ENCODE measurements at places on chromosomes 7 and 10.

DNA sequence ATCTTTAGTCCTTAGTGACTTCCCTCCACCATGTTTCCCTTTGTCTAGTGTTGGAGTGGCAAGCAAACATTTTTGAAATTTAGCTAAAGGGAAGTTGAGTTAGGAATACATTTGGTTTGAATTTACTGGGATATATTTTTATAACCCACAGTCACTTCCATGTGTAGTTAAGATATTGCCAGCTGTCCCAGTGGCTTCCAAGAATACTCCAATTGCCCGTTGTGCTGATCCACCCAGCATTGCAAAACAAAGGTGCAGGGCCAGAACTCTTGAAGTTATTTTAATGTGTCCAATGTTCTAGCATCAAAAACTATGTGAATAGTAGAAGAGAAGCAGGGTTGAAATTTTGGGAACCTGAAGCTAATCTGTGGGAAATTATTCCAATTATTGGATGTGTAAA lies 2.5 kb upstream of the P4HA1 start:
- no peak for DNase-seq

DNA sequence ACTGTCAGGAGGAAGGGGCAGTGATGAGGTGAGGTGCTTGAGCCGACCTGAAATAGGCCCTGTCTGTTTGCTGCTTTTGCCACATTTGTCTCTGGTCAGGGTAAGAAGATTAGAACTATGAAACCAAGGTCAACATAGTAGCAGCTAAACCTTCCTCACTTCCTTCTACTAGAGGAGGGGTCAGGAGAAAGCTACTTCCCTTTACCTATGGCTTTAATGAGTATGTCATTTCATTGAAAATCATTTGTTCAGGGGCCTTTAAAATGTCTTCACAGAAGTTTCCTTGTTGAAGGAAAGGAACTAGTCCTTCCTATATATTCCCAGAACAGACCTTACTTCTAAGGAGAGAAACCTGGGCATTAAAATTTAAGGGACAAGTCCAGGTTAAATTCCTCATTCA lies 19.0 kb downstream of the HYAL4 start:
- DNase-seq, result no peak

GRCh38 chr10:113454341-113455061 lies 98.4 kb upstream of the HABP2 start:
- no peak for DNase-seq

DNA sequence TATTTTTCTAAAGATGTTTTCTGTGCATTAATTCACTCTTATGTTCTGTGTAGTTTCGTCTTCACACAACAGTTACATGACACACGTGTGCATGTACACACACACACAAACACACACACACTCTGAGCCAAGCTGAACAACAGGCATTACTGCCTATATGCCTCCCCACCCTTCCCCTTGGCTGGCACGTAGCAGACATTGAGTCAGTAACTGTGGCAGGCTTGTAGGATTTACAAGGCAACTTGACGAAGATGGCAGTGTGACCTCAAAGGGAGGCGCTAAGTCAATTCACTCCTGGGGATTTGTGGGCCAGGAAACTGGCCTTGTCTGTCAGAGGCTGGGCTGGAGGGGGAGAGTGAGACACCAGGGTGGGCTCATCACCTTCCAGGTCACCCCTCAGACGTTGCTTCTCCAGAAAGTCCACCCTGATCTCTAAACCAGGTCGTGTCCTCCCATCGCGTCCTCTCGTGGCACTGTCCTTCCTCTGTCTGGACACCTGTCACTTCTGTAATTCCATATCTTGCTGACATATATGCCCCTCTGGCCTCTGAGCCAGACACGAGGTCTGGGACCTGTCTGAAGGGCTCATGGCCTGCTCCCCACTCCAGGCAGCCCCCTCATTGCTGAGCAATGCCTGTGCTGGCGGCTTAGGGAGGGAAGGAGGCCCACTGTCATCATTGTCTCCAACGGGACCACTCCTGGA lies 41.1 kb upstream of the INPP5A start:
- no peak for DNase-seq

DNA sequence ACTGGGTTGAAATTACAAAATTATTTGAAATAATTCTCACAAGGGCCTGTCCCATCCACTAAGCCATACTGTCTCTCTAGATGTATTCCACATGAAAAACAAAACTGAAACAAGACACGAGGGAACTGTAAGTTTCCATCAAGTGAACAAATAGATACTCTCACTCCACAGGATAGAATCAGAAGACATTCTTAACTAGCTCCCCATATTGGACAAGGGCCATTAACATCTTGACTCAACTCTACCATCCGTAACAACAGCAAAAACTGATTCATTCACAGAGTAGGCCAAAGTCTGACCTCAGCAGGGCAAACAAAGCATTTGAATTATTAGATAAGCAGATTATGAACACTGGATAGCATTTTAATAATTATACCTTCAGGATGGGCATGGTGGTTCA lies 29.1 kb downstream of the UBE2H start:
- no peak for DNase-seq

DNA sequence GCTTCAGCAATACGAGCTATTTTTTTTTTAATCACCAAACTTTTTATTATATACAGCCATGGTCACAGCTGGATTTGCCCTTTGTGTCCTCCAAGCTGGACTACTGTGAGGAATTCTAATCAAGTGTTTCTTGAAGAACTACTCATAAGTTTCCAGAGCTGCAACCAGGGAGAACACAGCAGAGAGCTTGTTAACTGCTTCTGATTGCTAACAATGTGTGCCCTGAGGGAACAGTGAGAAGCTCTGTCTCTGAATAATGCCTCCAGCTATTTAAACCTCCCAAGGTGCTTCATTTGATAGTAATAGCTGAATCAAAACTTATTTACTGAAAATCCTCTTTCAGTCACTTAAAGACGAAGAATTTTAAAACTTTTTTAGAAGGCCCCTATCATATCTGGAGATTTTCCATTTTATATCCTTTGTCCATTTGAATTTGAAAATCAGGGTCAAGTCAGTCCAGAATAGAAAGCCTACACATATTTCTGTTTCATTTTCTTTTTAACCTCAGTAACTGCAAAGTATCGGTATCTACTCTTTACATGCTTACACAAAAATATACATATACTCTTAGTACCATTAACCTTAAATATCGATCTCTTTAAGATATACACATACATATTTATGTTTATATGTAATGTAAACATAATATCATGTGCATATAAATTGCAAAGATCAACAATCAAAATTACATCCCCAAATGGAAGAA lies 1024.2 kb downstream of the GRM8 start:
- DNase-seq, result no peak

GRCh38 chr10:16777473-16778370 lies 39.5 kb downstream of the RSU1 start:
- DNase-seq, result peak; percentile 27

GRCh38 chr10:48934672-48935501 lies 4.8 kb downstream of the LRRC18 start:
- DNase-seq, result no peak

DNA sequence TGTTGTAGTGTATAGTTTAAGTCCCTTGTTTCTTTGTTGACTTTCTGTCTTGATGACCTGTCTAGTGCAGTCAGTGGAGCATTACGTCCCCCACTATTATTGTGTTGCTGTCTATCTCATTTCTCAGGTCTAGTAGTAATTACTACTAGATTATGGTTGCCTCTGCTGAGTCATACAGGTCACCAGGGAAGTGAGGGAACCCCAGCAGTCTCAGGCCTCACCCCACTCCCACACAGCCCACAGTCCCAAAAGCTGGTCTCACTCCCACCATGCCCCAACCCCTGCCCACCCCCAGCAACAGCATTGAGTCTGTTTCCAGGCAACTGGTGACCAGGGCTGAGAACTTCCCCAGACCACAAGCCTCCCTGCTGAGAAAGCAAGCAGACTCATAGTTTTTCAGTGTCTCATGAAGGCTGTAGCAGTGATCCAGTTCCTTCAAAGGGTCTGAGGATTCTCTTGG lies 88.0 kb downstream of the PLXDC2 start:
- DNase-seq, result no peak

- peak; percentile 67 for DNase-seq
Measured at GRCh38 chr7:38318803-38319416, 45.5 kb upstream of the TARP start.

GRCh38 chr10:31959461-31960173 lies 31.0 kb upstream of the ARHGAP12 start:
- no peak for DNase-seq

DNA sequence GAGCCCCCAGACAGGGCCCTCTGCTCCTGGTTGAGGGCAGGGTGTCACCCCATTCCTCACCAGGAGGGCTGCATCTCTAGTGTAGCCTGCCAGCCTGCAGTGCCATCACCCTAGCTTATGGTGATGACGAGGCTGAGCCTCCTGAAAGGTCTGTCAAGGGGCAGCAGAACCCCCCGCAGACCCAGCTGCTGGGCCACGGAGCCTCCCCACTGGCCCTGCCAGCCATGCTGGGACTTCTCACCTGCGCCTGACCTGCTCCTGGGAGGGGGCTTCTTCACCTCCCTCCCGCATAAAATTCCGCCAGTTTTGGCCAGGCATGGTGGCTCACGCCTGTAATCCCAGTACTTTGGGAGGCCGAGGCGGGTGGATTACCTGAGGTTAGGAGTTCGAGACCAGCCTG lies 40.4 kb upstream of the RASGEF1A start:
- DNase-seq, result no peak

GRCh38 chr7:121369462-121369861 lies 26.6 kb downstream of the FAM3C start:
- no peak for DNase-seq

GRCh38 chr10:7123774-7124173 lies 287.1 kb downstream of the SFMBT2 start:
- DNase-seq, result no peak

DNA sequence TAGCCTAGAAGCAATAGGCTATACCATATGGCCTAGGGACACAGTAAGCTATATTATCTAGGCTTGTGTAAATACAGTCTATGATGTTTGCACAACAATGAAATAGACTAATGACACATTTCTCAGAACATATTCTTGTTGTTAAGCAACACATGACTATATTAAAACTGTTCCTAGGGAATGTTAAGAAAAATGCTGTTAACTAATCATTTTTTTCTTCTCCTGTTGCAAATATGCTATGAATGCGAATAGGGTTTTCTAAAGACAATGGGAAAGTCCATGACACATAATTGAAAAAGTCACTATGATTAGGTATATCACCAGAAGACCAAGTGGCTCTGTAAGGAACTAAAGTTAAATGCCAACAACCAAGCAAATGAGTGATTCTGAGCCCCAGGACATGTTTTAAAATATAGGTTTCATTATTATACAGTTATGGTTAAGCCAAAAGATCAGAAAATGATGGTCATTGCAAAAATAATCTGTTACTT lies 454.0 kb upstream of the SORCS1 start:
- DNase-seq, result no peak

- DNase-seq, result no peak
Measured at GRCh38 chr7:126426652-126427051, 826.1 kb downstream of the GRM8 start.

GRCh38 chr7:118080947-118081346 lies 103.0 kb upstream of the LSM8 start:
- DNase-seq, result no peak

DNA sequence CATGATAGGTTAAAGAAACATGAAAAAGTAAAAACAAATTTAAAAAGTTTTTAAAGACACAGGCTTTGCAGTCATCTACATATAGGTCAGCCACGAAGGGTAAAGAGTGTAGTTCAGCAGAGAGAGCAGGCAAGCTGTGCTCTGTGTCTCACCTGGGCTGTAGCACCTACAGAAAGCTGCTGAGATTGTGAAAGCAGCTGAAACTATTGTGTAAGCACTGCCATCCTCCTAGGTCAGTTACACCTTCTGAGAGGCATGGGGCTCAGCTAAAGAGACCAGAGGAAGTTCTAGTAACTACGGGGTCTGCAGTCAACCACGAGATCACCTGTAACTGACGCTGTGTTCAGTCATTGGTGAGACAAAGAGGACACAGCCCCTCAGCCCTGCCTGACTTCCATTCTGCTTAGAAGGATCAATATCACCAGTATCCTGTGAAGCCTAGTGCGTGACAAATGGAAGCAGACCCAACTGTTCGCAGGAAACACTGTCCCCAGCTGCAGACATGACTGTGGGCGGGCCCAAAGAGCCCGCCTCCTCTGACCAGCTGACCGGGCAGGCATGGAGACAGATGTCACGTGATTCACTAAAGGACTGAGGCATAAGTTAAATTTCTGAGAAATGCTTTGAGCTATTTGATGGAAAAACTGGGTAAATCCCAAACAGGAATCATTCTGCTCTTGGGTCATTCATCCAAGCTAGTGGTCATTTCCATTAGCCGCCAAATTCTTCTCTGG lies 87.9 kb downstream of the EBF3 start:
- DNase-seq, result no peak

GRCh38 chr7:112510001-112510742 lies 29.4 kb downstream of the LSMEM1 start:
- DNase-seq, result peak; percentile 32

DNA sequence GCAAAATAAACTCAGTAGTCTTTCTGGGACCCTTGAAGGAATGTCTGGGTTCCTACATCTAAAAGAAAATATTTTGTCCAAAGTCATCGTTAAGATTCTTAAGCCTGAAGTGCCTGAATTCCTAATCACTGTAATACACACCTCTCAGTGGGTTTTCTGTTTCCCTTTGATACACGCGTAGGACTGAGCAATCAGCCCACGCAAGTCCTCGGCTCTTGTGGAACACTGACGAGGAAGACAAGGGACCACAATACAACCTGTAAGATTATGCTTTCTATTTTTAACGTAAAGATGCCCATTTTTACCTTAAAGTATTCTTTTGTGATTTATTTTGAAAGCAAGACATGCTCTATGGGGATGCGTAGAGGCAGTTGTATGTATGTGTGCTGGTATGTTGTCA lies 472.8 kb upstream of the CELF2 start:
- no peak for DNase-seq

GRCh38 chr10:99233000-99233688 lies 2.5 kb downstream of the HPSE2 start:
- DNase-seq, result no peak

GRCh38 chr7:91242097-91242844 lies 22.0 kb upstream of the FZD1 start:
- no peak for DNase-seq

- DNase-seq, result no peak
Measured at GRCh38 chr10:129854796-129855705, 109.0 kb downstream of the EBF3 start.

- peak; percentile 91 for DNase-seq
Measured at GRCh38 chr7:16668049-16668858, 22.3 kb downstream of the BZW2 start.

DNA sequence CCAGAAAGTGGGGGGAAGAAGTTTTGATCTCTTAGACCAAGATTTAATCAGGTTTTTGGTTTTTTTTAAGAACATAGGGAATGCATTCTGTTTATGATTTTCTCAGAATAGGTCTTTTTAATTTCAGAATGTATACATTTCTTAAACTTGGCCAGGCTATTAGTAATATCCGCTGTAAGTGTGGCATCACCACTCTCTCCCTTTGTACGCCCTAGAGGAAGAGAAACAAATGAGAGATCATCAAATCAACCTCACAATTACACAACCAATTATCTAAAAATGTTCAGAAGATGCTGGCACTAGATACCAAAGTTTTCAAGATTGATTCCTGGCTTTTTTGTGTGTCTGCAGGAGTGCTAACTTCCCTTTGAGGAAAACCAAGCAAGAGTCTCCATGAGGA lies 70.0 kb downstream of the KLF6 start:
- no peak for DNase-seq

All from amniotic stem cell (primary cell).